ENCODE measurements at places on chromosomes 4 and X.
A peak's percentile ranks its signal among the peaks of the same experiment; 100 is the strongest.

- H3K36me3 ChIP-seq = peaks cover 9% of the 10 kb centered on the region
- H3K4me3 ChIP-seq = no peak overlapping the region
- DNase-seq = no peak
- peaks cover 12% of the 10 kb centered on the region for H3K4me1 ChIP-seq
- no peak overlapping the region for H3K27ac ChIP-seq
These were observed 48.5 kb downstream of the ZNF141 start for GRCh38 chr4:385934-386707.

DNA sequence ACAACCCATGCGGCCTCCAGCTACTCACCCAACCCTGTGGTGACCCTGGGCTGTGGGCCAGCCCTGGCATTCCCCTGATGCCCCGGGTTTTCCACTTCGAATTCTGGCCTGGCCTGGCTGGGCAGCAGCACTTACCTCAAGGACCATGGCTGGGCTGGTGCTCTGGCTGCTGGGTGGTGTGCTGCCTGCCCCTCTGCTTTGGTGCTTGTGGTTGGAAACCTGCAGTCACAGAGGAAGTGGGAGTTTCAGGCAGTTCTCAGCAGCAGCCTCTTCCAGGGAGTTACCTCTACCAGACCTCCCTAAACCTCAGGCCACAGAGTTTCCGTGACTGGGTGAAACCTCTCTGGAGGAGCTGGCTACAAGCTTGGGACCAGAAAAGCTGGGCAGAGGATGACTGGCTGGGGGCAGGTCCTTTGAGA lies at the start of gene CXCR3:
TSS of gene CXCR3 (minus strand) at position 209 of the 419 bp plus-strand sequence. CDS start at position 147, 62 bp downstream.
- H3K36me3 ChIP-seq = peaks cover 34% of the 10 kb centered on the region
- peak; percentile 90 for DNase-seq
- H3K27me3 ChIP-seq = no peaks in the 10 kb centered on the region
- H3K4me3 ChIP-seq = peak within 1 kb of the TSS; percentile 97
- peaks cover 67% of the 10 kb centered on the region for H3K4me1 ChIP-seq

DNA sequence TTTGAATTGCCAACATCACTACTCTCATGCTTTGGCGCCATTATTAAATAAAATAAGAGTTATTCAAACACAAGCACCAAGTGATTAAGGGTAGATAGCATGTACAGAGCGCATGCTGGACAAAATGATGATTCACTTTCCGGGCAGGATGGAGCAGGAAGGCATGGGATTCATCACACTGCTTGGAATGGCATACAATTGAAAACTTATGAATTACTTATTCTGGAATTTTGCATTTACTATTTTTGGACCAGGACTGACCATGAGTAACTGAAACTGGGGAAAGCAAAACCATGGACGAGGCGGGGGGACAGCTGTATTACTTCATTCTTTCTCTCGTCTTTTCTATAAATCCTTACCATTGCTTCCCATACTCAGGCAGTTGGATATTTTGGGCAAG lies 28.5 kb upstream of the FGF5 start:
- H3K27me3 ChIP-seq = peaks cover 11% of the 10 kb centered on the region
- H3K36me3 ChIP-seq = no peaks in the 10 kb centered on the region
- no peak for DNase-seq
- H3K4me1 ChIP-seq = no peaks in the 10 kb centered on the region
- H3K4me3 ChIP-seq = no peak overlapping the region
- no peak overlapping the region for H3K27ac ChIP-seq

DNA sequence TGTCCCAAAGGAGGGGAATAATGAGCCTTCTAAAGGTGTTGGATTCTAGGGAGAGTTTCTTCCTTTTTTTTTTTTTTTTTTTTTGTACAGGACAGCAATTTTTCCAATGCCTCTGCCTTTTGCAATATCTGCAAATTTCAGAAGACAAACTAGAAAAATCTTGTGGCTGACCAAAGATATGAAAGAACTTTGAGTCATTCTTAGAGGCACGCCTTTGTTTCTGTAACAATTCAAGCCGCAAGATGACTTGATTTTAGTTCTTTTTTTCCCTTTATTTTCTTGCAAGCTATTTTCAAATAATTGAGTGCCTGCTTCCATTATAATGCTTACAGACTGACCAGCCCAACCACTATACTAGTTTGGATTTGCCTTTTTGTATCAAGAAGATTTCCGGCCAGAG lies 47.6 kb upstream of the UXT start:
- DNase-seq = no peak
- no peaks in the 10 kb centered on the region for H3K36me3 ChIP-seq
- H3K27ac ChIP-seq = no peak overlapping the region
- H3K27me3 ChIP-seq = peaks cover 19% of the 10 kb centered on the region
- no peaks in the 10 kb centered on the region for H3K4me1 ChIP-seq

DNA sequence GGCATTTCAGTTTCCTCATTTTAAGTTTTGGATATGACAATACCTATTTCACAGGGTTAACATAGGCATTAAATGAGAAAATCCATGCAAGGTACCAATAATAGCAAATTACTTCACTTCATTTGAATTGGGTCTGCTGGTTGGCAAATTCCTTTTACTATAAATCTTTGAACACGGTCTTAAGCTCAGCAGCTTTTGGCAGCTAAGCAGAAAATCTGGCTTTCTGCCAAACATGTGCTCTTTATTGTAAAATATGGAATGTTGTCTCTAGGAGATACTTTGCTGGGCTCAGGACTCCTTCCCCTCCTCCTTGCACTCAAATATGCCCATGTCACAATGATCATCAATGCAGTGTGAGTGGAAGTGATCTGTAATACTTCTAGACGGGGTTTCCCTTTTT lies 16.8 kb upstream of the DMP1 start:
- no peak overlapping the region for H3K4me3 ChIP-seq
- peaks cover 6% of the 10 kb centered on the region for H3K27me3 ChIP-seq

DNA sequence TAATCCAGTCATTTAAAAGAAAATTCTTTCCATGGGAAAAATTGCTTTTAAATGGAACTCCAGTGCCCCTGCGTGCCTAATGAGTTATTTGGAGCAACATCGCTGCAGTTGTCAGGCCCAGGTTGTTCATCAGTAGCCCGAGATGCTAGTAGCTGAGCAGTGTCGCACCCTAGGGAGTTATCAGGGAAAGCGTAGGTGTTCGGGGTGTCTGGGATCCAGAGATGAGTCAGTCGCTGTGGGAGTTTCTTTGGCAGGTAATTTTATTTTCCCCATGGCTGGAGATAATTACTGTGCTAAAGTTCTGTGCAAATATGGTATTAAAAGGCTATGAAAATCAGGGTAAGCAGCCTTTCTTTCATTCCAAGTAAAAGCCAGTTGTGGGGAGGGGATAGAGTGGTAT lies 49.4 kb downstream of the ANXA3 start:
- no peak overlapping the region for H3K4me3 ChIP-seq
- H3K36me3 ChIP-seq = no peaks in the 10 kb centered on the region
- no peak for DNase-seq
- peaks cover 22% of the 10 kb centered on the region for H3K27me3 ChIP-seq
- H3K4me1 ChIP-seq = no peaks in the 10 kb centered on the region

DNA sequence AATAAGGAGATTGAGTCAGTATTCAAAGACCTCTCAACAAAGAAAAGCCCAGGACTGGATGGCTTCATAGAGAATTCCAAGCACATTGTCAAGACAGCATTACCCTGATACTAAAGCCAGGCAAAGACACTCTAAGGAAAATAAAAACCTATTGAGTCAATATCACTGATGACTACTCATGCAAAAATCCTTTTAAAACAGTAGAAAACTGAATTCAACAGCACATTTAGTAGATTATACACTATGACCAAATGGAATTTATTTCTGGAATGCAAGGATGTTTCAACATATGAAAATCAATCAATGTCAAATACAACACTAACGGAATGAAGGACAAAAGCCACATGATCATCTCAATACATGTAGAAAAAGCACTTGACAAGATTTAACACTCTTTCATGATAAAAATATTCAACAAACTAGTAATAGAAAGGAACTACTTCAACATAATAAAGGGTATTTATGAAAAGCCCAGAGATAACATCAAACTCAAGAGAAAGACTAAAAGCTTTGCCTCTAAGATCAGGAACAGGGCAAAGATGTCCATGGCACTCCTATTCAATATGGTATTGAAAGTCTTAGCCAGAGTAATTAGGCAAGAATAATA lies 633.3 kb downstream of the ANKRD50 start:
- H3K27ac ChIP-seq = no peak overlapping the region
- H3K4me1 ChIP-seq = no peaks in the 10 kb centered on the region
- no peaks in the 10 kb centered on the region for H3K36me3 ChIP-seq
- H3K27me3 ChIP-seq = no peaks in the 10 kb centered on the region
- no peak overlapping the region for H3K4me3 ChIP-seq

GRCh38 chr4:20195071-20195885 lies 56.4 kb upstream of the SLIT2 start:
- no peaks in the 10 kb centered on the region for H3K36me3 ChIP-seq
- no peak for DNase-seq
- no peaks in the 10 kb centered on the region for H3K4me1 ChIP-seq
- no peaks in the 10 kb centered on the region for H3K27me3 ChIP-seq
- no peak overlapping the region for H3K4me3 ChIP-seq

DNA sequence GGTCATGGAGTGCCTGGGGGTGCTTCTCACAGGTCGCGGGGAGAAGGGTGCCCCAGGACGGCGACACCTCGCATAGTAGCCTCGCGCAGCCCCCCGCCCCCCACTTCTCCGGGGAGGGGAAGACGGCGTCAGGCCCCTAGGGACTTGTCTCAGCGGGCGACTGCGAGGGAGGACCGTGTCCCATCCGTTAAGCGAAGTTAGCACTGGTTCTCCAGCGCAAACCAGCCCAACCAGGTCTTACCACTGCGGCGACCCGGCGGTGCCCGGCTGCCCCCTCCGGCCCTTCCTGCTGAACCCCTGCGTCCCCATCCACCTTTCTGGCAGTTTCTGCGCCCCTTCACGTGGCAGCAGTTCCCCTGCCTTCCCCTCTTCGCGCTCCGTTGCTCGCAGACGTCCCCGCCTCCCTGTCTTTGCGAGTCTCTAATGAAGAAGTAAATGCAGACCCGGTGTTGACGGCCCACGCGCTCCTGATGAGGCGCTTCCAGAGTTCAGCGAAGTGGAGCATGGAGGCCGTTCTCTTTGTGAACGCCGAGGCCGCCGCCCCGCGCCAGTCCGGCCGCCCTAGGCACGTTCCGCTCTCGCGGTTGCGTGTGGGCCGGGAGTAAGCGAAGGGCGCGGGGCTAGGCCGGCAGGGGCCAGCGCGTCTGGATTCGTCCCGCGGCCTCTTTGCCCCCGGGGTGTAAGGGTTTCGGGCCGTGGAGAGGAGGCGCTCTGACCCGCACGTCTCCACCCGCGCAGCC lies 3.0 kb downstream of the SLIT2 start:
- H3K27ac ChIP-seq = no peak overlapping the region
- H3K27me3 ChIP-seq = peaks cover 52% of the 10 kb centered on the region
- DNase-seq = no peak
- no peak overlapping the region for H3K4me3 ChIP-seq
- peaks cover 6% of the 10 kb centered on the region for H3K4me1 ChIP-seq

DNA sequence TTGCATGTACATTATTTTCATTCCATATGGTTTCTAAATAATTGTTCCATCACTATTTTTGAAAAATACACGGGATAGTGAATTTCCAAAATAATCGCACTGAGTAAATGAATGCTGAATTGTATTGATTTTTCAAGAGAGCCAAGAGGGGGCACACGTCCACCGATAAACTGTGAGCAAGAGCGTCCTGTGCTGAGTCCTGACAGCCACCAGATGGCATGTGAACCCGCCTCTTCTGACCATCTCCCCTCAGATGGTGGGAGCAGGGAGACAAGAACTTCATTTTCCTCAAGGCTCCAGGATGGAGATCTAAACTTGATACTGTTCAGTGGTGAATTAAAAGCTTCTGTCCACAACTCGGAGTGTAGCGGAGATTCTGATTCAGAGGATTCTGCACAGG lies 30.6 kb upstream of the IL9R start:
- no peak overlapping the region for H3K4me3 ChIP-seq
- H3K27ac ChIP-seq = no peak overlapping the region
- peak; percentile 69 for DNase-seq
- H3K27me3 ChIP-seq = peaks cover 12% of the 10 kb centered on the region
- H3K4me1 ChIP-seq = peaks cover 30% of the 10 kb centered on the region

GRCh38 chr4:139978692-139979091 lies 175.3 kb downstream of the MAML3 start:
- DNase-seq = no peak
- H3K27ac ChIP-seq = peak overlapping the region; percentile 35
- peaks cover 9% of the 10 kb centered on the region for H3K36me3 ChIP-seq
- no peak overlapping the region for H3K4me3 ChIP-seq
- H3K4me1 ChIP-seq = peaks cover 45% of the 10 kb centered on the region

DNA sequence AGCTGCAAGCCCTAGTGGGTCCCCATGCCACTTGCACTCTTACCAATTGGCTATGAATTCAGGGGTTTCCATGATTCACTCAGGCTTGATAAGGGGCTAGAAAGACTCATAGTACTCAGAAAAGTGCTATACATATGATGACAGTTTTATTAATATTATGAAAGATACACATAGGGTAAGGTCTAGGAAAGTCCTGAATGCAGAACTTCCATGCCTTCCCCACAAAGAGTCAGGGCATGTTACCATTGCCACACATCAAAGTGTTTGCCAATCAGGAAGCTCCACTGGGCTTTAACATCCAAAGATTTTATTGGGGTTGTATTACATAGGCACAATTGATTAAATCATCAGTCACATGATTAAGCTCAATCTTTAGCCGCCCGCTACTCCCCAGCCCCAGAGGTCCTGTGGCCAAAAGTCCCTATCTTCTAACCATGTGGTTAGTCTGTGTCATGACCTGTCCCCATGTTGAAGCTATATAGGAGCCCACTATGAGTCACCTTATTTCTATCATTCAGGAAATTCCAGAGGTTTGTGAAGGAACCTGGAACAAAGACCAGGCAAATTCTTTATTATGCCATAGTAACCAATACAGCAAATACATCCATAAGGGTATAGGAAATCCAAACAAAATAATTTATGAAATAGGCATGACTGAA lies 635.6 kb downstream of the STPG2 start:
- H3K4me3 ChIP-seq = no peak overlapping the region
- H3K27me3 ChIP-seq = no peaks in the 10 kb centered on the region
- H3K36me3 ChIP-seq = no peaks in the 10 kb centered on the region
- H3K27ac ChIP-seq = no peak overlapping the region
- DNase-seq = no peak

DNA sequence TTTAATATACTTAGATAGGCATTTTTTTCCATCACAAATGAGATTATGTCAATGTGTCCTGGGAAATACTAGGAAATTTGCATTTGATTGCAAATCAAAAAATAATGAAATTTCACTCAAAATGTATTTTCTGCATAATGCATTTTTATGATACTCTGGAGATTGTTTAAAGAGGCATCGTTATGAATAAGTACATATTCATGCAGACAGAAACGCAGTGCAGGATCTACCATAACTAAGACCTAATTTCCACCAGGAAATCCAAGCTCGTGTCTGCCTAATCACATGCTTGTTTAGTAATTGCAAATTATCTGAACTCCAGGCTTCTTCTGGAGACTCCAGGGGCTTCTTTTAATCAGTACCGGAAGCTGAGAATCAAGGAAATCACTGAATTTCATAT lies 163.5 kb upstream of the MXRA5 start:
- no peaks in the 10 kb centered on the region for H3K4me1 ChIP-seq
- no peak for DNase-seq
- no peaks in the 10 kb centered on the region for H3K27me3 ChIP-seq
- no peaks in the 10 kb centered on the region for H3K36me3 ChIP-seq
- H3K27ac ChIP-seq = no peak overlapping the region
